Nucleus accumbens (tissue), 56 donors: ENCODE measurements at places on chromosomes 4 and X.

DNA sequence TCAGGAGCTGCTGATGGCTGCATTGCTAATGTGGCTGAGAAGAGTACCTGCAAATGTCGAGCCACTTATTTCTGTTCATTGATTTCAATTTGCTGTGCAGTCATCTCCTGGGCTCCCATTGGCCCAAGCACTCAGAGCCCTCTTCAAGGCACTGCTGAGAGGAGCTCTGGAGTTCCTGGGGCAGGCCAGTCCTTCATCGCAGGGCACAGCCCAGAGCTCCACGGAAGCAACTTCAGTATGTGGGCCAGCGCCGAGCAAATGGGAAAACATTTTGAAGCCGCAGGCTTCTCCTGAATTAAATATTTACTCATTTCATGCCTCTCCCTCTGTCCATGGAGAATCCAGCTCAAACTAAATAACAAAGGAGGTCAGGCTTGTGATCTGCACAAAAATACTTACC lies 383.3 kb downstream of the BCOR start:
- DNase-seq: no peak

DNA sequence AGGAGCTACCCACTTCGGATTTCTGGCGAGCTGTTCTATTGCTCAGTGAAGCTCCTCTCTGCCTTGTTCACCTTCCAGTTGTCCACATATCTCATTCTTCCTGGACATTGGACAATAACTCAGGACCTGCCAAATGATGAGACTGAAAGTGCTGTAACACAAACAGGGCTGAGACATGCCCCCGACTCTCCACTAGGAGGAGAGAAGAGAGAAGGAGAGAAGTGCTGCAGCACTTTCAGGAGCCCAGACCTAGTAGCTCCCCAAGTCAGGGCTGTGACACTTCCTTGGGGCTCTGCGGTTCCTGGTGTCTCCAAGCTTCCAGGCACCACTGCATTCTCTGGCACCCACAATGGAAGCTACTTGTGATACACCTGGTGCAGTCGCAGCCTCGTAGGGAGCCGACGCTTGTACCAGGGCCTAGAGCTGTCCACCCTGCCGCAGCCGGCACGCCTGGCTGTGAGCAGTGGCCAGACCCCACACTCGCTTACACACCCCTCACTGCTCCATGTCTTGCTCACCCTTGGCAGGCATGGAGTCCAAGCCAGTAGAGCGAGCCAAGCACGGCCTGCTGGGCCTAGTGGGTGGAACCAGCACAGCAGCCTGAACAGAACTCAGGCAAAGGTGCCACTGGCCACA lies 234.9 kb downstream of the TECRL start:
- DNase-seq: no peak

- DNase-seq: no peak
Observed at GRCh38 chr4:6556263-6556662, 18.7 kb upstream of the MAN2B2 start.

- DNase-seq: no peak
Observed at GRCh38 chr4:43277003-43277402, 384.5 kb downstream of the GRXCR1 start.

- no peak for DNase-seq
Observed at GRCh38 chr4:142353149-142353738, 492.9 kb downstream of the INPP4B start.

DNA sequence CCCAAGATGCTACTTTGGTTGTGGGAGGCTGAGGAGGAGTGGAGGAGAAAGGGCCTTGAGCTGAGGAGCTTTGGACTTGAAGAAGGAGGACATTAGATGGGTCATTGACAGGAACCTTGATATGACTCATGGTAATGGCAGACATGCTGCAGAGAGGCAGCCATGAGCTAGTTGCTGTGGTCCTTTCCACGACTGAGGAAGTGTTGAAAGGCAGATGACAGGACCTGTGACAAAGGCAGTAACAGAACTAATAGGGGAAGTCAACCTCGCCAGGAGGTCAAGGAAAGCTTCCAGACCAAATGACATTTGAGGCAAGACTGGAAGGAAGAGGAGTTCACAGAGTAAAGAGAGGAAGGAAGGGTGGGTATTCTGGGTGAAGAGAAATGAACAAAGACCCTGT lies 7.6 kb upstream of the XPNPEP2 start:
- DNase-seq: no peak
